ENCODE measurements at places on chromosomes 5 and 9.

DNA sequence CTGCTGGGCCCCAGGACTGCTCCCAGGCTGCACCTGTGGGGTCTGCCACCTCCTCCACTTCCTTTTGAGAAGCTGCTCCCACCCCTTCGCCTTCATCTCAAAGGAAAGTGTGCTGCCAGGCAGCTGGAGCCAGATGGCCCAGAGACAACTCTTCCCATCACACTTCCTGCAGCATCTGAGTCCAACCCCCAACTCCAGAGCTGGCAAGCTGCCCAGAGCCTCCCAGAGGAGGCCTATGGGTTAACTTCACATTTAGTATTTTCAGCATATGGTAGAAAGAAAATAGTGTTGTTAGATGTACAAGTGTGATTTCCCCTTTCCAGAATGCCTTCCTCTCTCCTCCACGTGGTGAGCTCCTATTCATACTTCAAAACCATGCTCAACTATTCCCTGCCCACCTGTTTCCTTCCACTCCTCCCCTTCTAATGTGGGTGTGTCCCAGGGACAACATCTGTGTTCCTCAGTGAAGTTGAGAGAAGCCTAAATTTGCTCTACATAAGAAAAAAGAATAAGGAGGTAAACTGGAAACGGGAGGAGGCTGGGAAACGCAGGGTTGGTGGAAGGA lies 38.6 kb upstream of the KCNMB1 start:
- no peak for DNase-seq

DNA sequence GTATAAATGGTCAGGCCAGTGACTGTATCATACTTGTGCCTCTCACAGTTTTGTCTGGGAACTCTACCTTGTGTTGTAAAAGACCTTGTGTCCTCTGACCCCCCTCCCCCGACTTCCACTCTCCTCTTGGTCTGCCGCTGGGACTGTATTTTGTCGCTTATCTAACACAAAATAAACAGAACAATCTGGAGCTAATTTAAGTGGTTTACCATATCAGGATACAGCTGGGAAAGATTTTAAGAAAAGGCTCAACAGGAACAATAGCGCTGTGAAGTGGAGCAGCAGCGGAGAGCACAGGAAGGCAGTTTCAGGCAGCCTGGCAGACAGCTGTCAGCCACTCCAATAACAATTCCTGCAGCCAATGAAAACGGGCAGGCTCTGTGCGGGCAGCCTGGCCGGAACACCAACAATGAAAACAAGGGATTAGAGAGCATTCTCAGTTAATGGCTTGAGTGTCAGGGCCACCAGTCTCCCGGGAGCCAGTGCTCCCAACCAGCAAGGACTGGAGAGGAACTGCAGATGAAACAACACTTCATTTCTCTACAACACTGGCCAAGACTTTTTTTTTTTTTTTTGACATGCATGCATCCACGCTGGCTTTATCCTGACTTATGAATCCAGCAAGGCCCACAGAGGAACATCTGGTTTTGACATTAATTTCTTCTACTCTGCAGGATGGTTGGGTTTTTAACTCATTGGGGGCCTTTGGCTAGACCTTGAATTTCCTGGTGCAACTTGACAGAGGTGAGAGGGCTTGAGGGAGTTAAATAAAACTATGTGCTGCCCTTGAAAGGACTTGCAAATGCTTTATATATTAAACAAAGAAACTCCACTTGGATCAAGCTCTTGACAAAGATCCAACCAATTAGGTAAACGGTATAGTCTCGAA lies 76.7 kb downstream of the ARSB start:
- DNase-seq, result peak; percentile 34

- no peak for DNase-seq
Observed at GRCh38 chr9:103755986-103756385, 338.1 kb upstream of the SMC2 start.

- DNase-seq, result no peak
Observed at GRCh38 chr9:4226331-4227250, 73.3 kb downstream of the GLIS3 start.

- no peak for DNase-seq
Observed at GRCh38 chr9:68872026-68872501, 141.8 kb downstream of the PRKACG start.

DNA sequence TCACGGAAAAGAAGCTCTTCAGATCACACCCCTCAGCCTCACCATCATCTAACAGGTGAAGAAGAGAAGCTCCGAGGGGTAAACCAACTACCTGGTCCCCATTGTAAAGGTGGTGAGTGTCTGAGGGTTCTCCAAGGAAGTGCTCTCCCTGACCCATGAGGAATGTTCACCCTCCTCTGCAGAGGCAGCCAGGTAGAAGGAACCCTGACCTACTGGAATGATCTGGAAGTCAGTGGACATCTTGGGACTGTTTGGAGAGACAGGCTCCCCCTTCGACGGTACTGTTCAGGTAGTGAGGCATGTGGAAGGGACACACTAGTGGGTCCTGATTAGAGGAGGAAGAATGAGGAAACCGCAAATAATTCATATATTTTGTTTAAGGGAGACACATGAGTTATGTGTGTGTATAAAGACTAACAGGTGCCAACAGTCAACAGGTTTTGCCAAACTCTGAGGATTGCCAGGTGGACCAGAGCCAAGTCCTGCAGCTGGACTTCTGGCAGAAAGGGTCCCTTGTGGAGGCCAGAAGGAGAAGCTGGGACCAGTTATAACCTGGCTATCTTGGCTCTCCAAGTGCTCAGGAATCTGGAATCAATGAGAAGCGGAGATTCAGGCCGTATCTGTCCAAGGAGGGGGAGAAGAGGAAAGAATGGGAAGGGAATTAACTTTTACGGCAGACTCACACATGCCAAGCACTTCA lies 3.0 kb upstream of the ZBTB34 start:
- DNase-seq, result no peak

- DNase-seq, result no peak
Observed at GRCh38 chr5:78552729-78553342, 95.7 kb downstream of the LHFPL2 start.

GRCh38 chr5:74916831-74917710 lies 50.9 kb upstream of the FAM169A start:
- no peak for DNase-seq

GRCh38 chr9:684941-685340 lies 156.6 kb upstream of the DMRT1 start:
- no peak for DNase-seq

- no peak for DNase-seq
Observed at GRCh38 chr5:17228821-17229291, 11.4 kb downstream of the BASP1 start.

- no peak for DNase-seq
Observed at GRCh38 chr5:128757196-128757959, 207.9 kb upstream of the SLC27A6 start.

DNA sequence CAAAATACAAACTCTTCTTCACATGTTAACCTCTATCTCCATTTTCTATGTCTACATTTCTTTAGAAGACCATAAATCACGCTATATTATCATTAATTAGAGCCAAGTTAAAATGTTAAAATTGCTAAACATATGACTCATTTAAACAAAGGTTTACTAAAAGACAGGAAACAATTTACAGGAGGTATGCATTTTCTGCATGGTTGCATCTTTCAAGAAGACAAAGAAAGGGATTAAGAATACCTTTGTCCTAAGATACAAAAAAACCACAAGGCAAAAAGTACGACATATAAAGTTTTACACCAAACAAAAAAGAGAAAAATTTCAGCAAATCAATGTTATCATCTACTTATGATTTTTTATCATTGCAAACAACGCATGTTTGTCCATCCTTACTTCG lies 324.4 kb downstream of the PDE4D start:
- no peak for DNase-seq
